COR-L47 (cell line): ENCODE measurements at places on chromosomes 4 and X.

DNA sequence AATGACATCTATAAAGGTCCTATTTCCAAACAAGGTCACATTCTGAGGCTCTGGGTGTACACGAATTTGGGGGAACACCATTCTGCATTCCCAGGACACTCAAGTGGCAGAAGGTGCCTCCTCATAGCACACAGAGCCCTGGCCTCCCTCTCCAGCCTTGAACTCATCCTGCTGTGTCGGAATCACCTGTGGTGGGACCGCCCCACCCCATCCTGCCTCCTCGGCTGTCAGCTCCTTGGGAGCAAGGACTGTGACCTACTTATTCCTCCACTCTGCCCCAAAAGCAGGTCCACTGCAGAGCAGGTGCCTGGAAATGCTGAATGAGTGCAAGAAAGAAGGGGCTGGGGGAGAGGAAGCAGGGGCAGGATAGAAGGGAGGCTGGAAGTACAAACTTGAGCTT, 33.5 kb downstream of the HTRA3 start:
- no peak for DNase-seq

GRCh38 chrX:27675493-27675892, 85.3 kb downstream of the DCAF8L2 start:
- no peak for DNase-seq

- no peak for DNase-seq
Observed at GRCh38 chr4:3059943-3060342, 14.4 kb downstream of the HTT-AS start.

- DNase-seq: no peak
Observed at GRCh38 chrX:154082396-154083125, 15.0 kb downstream of the MECP2 start.

GRCh38 chrX:44903107-44903506, 30.1 kb downstream of the KDM6A start:
- DNase-seq: no peak

GRCh38 chrX:9865804-9866472, 79.7 kb downstream of the SHROOM2 start:
- no peak for DNase-seq
